ENCODE measurements at places on chromosomes 4 and X.

DNA sequence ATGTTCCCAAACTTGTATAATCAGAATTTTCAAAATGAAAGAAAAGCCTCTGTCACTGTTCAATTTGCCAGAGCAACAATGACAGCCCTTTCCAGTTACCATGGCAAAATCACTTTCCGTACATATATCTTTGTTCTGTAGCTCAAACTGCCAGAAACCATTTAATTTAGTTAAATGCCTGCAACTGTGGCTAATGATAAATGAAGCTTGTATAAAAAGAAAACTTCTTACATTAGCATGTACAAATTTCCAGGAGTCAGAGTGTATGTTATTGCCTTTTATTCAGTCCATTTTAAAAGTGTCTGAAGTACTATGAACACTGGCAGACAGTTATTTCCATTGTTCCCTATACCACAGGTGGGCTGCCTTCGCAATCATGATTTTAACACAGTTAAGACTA, 30.3 kb downstream of the ARAP2 start:
- no peak for DNase-seq

DNA sequence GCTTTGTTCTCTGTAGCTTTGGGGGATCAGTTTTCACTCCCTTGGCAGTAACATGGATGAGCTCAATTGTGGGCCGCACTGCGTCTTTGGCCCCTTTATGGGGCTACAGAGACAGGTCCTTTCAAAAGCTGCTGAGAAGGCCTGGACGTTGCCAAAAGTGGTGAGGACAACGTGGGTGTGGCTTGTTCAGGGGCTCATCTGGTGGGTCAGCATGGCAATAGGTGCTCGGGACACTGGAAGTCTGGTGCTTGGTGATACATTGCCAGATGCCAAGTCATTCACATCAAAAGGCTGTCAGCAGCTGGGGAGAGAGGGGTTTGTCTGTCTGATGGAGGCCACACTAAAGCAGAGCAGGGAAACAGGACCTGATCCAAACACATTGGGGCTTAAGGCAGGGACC, 149.8 kb upstream of the EOLA2 start:
- no peak for DNase-seq

DNA sequence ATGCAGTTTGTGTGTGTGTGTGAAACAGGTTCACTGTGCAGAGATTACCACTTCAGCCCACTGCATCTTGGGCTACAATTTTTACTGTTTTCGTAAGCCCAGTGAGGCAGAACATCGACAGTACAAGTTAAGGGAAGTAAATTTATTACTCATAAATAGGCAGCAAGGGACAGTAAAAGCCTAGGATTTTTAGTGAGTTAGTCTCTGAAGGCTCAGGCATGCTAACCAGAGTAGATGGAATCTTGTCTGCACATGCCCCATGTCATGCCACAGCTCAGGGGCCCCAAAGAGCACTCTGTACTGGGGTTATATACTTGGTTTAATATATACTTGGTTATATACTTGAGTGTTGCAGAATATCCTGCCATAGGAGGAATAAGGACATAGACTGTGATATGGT, 825.7 kb downstream of the TECRL start:
- no peak for DNase-seq

DNA sequence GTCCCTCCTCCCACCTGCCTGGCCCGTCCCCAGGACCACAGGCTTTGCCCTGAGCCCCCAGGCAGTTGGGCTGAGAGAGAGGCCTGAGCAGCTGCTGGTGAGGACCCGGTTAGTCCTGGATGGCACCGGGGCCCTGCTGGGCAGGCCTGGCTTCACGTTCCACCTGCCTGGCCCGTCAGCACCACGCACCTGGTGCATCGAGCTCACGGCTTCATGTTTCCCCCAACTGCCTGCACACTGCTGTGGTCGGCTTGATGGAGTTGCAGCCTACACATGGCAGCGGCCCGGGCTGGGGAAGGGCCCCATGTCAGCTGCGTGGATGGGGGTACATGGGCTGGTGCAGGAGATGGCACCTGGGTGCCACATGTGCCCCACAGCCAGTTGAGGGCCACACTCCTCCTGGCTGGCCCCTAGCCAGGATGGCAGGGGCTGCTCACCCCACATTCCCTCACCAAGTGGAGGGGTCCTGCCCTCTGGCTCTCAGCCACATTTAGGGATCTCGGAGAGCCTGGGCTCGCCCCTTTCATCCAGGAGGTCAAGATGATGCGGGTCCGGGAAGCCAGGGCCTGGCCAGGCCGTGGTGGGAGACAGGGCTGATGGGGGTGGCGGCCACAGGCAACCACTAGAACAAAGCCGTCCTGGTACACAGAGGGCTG, 28.5 kb downstream of the NKX1-1 start:
- DNase-seq, result no peak

GRCh38 chr4:176306837-176307665, 12.7 kb upstream of the SPCS3 start:
- DNase-seq, result no peak

DNA sequence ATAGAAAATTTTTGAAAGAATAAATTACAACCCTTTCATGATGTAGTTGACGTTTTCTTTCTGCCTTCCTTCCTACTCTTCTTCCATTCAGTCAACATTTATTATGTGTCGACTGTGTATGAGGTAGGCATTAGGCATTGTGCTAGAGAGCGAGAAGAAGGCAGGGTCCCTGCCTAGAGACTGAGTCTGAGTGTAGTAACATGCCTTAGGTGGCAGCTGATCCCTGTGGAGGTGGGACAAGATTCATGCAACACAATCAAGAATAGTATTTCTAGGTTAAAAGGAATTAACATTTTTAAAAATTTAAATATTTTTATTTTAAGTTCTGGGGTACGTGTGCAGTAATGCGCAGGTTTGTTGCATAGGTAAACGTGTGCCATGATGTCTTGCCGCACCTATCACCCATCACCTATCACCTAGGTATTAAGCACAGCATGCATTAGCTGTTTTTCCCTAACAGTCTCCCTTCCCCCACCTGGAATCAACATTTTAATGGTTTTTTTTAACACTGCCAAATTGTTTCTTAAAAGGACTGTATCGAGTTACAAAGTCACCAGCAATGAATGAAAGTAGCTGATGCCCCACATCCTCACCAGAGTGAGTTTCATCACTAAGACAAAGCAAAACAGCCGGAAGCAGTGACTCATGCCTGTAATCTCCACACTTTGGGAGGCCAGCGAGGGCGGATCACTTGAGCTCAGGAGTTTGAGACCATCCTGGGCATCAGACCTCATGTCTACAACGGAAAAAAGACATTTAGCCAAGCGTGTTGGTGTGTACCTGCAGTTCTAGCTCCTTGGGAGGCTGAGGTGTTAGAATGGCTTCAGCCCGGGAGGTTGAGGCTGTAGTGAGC, 84.0 kb downstream of the WWC2 start:
- DNase-seq, result peak; percentile 64

- DNase-seq, result no peak
These were observed 9.0 kb upstream of the KLHL2 start for GRCh38 chr4:165198329-165198728.

- DNase-seq, result peak; percentile 90
These were observed 109.5 kb upstream of the MYOZ2 start for GRCh38 chr4:119025916-119026661.

- DNase-seq, result no peak
These were observed 3.7 kb downstream of the PPP1R3F start for GRCh38 chrX:49273181-49273727.

GRCh38 chrX:38500141-38500540, 61.2 kb upstream of the TSPAN7 start:
- no peak for DNase-seq

GRCh38 chr4:176013476-176014247, 52.0 kb upstream of the WDR17 start:
- DNase-seq, result no peak

DNA sequence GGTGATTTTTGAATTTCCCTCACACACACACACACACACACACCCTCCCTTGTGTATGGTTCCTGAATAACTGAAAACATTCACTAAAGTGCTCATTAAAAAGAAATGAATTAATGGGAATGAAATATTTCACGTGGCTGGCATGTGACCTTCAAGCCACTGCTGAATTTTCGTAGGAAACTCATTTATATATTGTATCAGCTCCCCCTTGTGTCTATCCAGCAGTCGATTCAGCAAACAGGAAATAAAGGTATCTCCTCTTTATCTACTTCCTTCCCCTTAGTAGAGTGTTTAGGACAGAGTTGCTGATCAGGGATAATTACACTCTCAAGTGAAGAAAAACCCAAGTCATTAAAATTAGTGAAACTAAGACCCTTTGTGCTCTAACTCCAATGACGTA, 912.6 kb upstream of the LCORL start:
- no peak for DNase-seq

- no peak for DNase-seq
These were observed 20.9 kb downstream of the ITIH6 start for GRCh38 chrX:54776987-54777672.

DNA sequence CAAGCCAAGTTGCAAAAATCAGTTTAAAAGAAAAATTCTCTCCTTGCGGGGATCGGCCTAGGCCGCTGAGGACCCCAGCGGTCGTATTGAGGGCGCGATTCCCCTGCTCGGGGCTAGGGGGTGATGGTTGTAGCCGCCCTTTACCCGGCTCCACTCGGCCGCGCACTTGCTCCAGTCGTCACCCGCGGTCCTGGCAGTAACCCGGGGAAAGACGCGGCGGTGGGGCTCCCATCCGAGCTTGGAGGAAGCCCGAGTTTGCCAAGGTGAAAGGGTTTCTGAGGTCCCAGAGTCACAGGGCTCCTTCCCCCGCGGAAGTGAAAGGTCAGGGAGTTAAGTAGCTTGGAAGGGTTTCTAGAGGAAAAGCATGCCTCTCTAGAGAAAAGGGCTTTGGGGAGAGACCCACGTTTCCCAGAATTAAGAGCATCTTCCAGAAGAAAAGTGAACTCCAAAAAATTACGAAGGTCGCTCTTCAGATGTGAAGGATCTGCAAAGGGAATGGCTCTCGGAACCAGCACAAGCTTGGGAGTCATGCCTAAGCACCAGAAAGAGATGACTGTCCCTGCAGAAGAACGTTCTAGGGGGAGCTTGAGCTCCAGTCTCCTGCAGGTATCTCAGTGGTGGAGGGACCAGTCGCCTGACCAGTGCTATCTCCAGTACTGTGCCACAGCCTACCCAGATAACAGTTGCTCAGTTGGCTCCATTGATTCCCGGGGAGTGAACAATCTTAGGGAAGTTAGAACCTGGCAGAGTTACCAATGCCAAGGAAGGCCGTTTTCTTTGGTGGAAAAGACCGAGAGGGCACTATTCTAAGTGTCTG, 875 bp downstream of the LAP3 start:
- peak; percentile 6 for DNase-seq

DNA sequence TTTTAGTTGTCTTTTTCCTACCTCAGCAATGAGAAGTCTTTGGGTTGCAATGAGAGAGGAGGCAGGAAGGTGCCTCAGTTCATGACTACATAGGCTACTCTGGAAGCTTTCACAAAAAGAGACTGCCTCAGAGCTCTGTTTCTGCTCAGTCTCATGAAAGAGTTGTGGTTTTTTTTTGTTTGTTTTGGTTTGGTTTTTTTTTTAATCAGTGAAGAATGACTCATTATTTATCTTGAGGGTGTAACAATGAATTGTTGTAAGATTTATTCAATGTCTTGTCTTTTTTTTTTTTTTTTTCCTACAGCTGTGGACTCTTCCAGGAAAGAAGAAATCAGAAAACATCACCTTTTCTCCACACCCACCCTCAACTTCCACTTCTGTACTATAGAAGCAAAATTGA, 67.5 kb upstream of the CXCL13 start:
- peak; percentile 80 for DNase-seq

GRCh38 chr4:24991015-24991414, 39.7 kb downstream of the LGI2 start:
- DNase-seq, result peak; percentile 69
